ENCODE measurements at places on chromosomes 7 and 10.
A peak's percentile ranks its signal among the peaks of the same experiment; 100 is the strongest.

GRCh38 chr10:35585903-35586535 lies 19.1 kb upstream of the GJD4 start:
- DNase-seq, result no peak

GRCh38 chr7:98064233-98064632 lies 42.4 kb upstream of the LMTK2 start:
- no peak for DNase-seq

GRCh38 chr10:103720328-103720963 lies 134.9 kb downstream of the SH3PXD2A start:
- DNase-seq, result no peak

DNA sequence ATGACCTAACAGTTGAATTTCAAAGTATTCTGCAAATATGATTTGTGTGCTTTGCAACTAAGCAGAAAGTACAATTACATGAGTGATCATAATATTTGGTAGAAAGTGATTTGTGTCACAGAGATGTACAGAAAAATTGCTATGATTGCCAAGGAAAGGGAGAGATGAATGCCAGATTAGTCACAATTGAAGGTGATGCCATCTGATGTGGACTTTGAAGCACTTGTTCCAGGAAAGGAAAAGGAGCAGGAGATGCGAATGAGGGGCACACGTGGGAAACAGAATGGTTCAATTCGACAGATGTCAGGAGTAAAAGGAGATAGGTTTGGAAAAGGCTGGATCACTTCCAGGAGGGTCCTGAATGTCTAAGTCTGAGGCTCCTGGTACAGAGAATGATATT lies 153.1 kb upstream of the LAMB4 start:
- DNase-seq, result no peak

DNA sequence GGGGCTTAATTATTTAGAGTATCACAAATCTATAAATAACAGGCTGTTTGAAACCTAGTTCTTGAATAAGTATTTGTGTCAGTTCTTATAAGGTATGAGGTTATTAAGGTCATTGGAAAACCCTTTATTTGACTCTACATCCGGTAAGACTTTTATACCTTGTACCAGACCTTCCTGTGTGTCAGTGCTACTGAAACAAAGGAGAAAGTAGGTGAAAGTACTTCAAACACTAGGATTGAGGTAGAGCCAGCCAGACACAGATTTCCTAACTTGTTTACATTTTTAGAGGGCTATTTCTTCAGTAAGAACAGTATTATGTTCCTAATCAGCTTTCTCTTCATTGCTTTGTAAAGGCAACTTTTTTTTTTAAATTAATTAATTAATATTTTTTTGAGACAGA lies 93.9 kb downstream of the ZNRF2 start:
- no peak for DNase-seq

DNA sequence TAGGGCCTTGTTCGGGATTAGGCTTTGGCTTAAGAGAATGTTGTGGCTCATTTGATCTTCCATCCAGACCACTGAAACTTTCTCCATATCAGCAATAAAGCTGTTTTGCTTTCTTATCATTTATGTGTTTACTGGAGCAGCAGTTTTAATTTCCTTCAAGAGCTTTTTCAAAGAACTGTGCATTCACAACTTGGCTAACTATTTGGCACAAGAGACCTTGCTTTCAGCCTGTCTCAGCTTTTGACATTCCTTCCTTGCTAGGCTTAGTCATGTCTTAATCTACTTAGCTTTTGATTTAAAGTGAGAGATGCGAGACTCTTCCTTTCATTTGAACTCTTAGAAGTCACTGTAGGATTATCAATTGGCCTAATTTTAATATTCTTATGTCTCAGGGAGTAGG lies 19.1 kb upstream of the AKR1B1 start:
- DNase-seq, result no peak

GRCh38 chr10:11687357-11687771 lies 54.8 kb upstream of the ECHDC3 start:
- no peak for DNase-seq

GRCh38 chr7:96589038-96589437 lies 120.6 kb downstream of the SEM1 start:
- no peak for DNase-seq

DNA sequence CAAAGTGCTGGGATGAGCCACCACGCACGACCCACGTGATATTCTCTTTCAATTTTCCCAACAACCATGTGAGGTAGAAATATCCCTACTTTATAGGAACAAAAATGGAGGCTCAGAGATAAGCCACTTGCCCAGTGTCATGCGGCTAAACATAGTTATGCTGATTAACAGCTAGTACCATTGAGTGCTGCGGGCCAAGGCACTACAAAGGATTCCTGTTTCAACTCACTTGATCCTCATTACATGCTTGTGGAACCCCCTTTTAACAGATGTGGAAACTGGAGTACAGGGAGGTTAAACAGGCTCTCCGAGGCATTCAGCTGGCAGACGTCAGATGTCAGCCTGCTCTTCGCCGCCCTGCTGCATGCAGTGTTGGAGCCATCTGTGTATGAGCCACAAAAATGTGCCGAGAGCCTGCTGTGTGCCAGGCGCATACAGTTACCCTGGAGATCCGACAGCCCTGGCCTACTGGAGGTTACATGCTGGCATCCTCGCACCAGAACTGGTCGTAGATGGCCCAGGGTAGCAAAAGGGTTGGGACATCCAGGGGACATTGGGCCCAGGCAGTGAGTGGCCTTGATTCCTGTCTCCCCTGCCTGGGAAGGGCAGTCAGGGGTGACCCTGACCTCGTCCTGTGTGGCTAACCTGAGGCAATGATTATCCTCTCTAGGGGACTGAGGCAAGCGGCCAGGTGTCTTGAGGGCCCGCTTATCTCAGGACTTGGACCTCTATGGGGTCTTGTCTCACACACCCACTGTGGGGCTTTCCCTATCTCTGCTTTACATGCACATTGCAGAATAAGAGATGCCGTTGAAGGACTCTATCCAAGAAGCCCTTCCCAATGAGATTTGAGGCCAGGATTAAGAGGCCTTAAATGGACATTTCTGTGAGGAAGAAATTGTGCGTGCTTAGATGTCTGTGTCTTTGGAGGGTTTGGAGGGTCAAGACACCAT lies 18.5 kb upstream of the SRGN start:
- no peak for DNase-seq

DNA sequence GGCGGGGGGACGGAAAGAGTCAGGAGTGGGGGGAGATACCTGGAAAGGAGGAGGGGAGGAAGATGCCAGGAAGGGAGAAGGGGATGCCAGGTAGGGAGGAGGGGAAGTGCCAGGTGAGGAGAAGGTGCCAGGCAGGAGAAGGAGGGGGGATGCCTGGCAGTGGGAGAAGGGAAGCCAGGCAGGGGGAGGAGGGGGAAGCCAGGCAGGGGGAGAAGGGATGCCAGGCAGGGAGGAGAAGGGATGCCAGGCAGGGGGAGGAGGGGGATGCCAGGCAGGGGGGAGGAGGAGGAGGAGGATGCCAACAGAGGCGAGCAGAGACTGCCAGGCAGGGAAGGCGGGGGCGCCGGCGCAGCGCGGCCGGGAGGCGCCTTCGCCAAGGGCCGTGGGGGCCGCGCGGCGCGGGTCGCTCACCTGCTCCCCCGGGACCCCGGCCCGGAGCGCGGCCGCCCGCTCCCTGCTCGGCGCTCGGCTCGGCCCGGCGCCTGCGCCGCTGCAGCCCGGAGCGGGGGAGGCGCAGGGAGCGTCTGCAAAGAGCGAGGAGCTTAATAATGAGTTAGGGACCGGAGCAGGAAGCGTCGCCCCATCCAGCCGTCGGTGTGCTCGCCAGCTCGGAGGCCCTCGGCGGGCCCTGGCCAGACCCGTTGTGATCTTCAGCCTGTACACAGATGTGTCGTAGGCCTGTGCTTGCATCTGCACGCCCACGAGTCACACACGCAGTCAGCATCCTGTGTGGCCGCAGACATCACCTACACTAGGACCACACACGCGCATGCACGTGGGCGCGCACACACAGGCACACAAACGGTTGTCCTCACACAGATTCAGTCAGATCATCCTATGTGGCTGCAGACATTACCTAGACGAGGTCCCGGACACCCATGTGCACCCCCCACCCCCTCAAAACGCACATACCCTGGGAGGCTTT lies 28.4 kb upstream of the SMARCD3 start:
- peak; percentile 59 for DNase-seq

- DNase-seq, result no peak
Observed at GRCh38 chr7:16091701-16092310, 329.5 kb downstream of the CRPPA start.

- no peak for DNase-seq
Observed at GRCh38 chr10:128570319-128570995, 444.2 kb upstream of the MKI67 start.

DNA sequence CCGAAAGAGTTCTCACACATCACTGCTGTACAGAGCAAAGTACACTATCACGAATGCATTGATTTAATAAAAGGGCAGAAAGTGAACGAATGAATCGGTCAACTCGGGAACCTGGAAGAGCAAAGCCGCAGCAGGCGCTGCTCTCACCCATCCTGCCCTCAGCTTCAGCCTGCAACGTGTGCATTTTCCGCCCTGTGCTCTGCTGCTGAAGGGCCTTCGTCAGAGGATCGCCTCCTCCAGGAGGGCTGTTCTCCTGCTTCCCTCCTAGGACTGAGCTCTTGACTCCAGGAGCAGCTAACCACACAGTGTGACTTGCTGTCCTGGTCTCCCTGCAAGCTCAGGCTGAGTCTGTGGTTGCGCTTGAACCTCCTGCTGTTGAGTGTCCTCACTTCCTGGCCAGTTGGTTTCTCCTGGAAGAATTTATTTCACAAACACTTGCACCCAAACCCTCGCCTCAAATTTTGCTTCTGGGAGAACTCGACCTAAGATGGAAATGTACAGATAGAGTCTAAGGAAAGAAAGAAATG lies 473.0 kb upstream of the KLF6 start:
- no peak for DNase-seq

- no peak for DNase-seq
Observed at GRCh38 chr10:63169624-63170023, 36.5 kb downstream of the NRBF2 start.

GRCh38 chr10:49080965-49081364 lies 34.4 kb downstream of the VSTM4 start:
- no peak for DNase-seq

DNA sequence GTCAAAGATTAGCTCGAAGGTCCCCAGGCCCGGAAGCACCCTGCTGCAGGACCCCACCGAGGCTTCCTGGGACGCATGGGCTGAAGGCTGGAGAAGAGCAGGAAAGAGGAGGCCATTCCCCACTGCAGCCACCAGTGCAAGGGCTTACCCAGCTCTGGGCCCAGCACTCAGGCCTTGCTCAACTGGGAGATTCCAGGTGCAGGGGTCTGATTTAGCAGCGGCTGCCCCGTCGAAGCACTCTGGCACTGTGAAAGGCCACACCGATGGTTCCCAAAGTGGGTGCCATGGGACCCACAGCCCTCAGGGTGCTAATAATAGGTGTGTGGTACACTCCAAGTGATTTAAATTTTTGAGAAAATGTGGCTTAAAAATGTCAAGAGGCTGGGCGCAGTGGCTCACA lies 130.9 kb downstream of the OAT start:
- DNase-seq, result no peak

GRCh38 chr7:11492307-11492706 lies 339.7 kb downstream of the THSD7A start:
- DNase-seq, result no peak

DNA sequence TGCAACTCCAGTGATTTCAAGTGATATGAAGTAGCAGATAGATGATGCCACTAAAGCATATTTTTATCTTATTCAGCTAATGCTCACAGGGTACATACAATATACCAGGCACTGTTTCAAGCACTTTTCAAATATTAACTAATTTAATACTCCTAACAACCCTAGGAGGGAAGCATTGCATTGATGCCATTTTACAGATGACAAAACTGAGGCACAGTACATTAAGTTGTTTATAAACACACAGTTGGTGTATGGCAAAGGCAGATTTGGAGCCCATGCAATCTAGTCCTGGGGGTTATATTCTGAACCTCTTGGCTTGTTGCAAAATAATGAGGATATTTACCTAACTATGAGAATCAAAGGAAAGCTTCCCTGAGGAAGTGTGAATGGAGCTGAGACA lies 371.0 kb downstream of the SFMBT2 start:
- no peak for DNase-seq

- DNase-seq, result peak; percentile 74
Observed at GRCh38 chr7:135801045-135801693, 52.6 kb upstream of the FAM180A start.

GRCh38 chr7:33836797-33837355 lies 68.5 kb upstream of the BMPER start:
- DNase-seq, result no peak

GRCh38 chr7:30988351-30989005 lies 24.7 kb downstream of the GHRHR start:
- no peak for DNase-seq

DNA sequence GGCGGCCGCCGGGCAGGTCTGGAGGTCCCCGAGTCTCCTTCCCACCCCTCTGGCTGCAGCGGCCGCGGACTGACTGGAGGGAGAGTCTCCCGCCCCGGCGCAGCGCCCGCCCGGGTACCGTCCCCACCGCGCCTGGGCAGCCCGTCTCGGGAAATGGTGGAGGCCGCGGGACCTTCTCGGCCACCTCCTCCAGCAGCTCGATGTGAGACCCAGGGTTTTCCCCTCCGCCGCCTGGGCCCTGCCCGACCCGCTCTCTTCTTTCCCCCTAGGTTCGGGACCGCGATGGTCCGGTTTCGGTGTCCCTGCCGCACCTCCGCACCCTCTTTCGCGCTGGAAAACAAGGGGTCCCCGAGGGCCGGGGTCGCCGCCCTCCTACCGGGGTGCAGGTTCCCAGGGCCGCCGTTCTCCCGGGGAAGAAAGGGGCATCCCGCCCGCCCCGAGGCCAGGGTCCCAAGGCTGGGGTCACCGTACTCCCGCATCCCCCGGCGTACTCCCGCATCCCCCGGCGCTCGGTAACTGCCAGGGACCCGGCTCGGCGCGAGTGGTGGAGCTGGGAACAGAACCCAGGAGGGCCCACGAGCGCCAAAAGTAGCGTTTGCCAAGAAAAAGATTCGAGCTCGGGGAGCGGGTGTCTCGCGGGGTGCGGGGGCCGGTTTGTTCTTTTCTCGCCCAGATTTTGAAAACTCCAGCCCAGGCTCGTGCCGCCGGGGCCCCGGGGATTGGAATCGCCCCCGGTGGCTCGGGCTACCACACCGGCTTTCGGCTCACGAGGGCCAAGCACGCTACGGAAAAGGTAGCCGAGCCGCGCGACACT lies 3.4 kb downstream of the TNRC18 start:
- peak; percentile 21 for DNase-seq

GRCh38 chr10:51815723-51816122 lies 116.3 kb upstream of the CSTF2T start:
- DNase-seq, result no peak

- DNase-seq, result peak; percentile 20
Observed at GRCh38 chr10:47260505-47261111, 39.4 kb upstream of the GDF10 start.

- DNase-seq, result peak; percentile 70
Observed at GRCh38 chr10:110209454-110209925, 2.1 kb downstream of the MXI1 start.

- DNase-seq, result no peak
Observed at GRCh38 chr10:132642732-132643008, 105.1 kb downstream of the INPP5A start.

- DNase-seq, result no peak
Observed at GRCh38 chr10:118922972-118923371, 106.5 kb upstream of the NANOS1 start.

Measured in CD4-positive, alpha-beta T cell treated with Interleukin-12 subunit alpha and Interleukin-12 subunit beta, for 1 hour (primary cell).